Mucosa of descending colon (tissue), 3 donors: ENCODE measurements at places on chromosomes 5 and 9. TPM values are rescaled to one million over a fixed set of nuclear protein-coding genes. Genes with fewer than 3 reads are reported as not detected.

GRCh38 chr5:7668161-7668560, 182.8 kb downstream of the CFAP90 start:
- no peak for DNase-seq

GRCh38 chr5:125033602-125034001, 287.2 kb upstream of the ZNF608 start:
- DNase-seq, result no peak

- no peak for DNase-seq
Observed at GRCh38 chr5:142785206-142785605, 15.0 kb downstream of the ARHGAP26 start.

DNA sequence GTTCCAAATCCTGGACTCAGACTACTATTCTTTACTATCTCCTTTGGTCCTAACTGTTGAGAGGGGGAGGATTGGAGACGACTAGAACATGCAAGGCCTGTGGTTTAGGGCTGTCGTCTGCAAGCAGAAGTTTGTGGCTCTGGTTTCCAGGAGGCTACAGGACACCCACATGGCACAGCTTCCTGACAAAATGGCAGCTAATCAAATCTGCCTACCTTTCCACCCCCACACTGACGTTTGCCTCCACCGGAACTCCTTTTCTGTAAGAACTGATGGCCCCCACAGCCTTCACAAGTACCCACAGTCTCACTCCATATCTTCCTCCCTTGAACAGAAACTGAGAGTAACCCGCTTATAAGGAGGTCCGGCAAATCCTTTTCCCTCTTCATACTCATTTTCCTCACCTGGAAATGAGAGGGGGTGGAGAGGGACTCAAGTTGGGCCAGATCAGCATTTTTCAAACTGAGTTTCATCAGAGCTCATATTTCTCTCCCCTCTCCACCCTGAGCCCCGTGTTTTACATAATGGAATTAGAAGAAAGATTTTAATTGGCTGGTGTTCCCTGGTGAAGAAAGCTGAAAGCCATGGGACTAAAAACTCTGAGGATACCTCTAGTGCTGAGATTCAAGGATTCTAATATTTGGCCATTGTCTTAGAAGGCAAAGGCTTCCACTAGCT, 5.2 kb downstream of the SLC31A2 start:
- peak; percentile 23 for DNase-seq

DNA sequence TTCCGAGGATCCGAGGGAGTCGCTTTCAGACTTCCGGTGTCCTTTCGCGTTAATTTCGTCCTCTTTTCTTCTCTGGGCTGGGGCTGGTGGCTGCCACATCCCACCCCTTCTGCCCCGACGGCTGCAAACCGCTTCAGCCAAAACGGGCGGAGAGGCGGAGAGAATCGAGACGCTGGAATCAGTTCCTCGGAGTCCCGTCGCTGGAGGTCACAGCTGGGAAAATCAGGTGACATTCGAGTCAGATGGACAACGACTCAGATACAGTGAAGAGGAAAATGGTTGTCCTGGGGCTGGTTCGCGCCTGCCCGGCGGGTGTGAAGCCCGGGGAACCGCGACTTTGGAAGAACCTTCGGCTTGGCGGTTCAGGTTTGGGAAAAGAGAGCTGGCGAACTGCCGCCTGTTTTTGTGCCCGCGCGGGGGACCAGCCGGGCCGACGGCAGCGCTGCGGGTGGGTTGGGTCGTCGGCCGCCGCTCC, 8.9 kb upstream of the NKX2-5 start:
- DNase-seq, result no peak

DNA sequence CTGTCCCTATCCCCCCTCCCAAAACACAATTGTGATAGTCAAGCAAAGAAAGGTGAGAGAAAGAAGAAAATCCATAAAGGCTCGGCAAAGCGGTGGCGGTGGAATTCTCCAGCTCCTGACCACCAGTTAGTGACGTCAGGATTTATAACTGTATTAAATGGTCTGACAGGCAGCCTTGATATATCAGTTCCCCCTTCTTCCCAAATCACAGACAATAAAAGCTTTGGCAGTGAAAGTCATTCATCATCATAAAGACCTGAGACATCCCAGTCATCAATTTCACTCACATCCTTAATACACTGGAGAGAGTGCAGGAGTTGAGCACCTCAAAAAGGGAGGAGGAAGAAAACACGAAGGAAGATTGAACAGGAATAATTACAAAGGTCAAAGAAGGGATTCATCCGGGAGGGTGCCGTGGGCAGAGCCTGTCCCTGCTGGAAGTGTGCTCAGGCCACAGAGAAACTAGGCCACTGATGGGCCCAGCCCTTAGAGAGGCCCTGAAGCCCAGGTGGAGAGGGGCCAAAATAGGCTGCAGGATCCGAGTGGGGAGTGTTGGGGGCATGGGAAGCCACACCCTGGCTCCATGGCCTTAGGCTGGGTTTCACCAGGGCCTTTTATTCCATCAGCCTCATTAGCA, 131.9 kb downstream of the PAX5 start:
- DNase-seq, result no peak

GRCh38 chr9:71719562-71719961, 48.8 kb downstream of the CEMIP2 start:
- no peak for DNase-seq

GRCh38 chr9:133238272-133238850, 29.3 kb upstream of the OBP2B start:
- DNase-seq, result peak; percentile 92

DNA sequence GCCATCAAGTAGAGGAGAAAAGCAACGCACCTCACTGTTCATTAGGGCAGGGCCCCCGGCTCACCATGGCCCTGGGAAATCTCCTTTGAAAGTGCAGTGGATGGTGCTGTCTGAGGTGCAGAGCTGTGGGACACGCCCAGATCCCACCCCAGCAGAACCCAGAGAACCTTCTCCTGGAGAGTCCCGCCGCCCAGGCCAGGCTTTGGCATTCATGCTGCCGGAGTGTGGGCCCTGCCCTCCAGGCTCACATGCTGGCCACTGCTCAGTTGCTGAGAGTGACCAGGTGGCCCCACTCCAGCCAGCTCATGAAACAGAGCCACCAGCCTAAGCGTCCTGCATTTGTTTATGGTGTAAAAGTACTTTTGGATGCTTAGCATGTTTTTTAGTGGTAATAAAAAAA, 23.8 kb upstream of the LRRC14B start:
- DNase-seq, result no peak

DNA sequence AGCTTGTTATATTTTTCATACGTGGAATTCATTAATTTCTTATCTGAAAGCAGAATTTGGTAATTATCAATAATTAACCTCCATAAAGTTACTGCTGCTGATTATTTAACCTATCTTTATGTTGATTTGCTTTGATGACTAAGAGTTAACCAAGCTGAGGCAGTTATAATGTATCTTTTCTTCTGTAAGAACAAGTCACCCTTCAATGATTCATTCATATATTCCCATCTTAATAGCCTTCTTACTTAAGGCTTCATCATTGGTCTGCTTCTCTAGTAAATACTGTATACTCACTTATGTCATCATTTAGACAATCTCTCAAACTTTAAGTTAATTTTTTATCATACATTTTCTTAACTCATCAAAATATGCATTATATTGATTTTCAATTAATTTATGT, 592.2 kb downstream of the ANXA1 start:
- DNase-seq, result no peak

- no peak for DNase-seq
Observed at GRCh38 chr9:68781928-68782327, 76.9 kb downstream of the PIP5K1B start.

GRCh38 chr9:132372177-132373095, 17.6 kb upstream of the SETX start:
- DNase-seq, result peak; percentile 45

GRCh38 chr5:162641142-162641813, 573.7 kb downstream of the GABRG2 start:
- no peak for DNase-seq

GRCh38 chr5:122419142-122419894, 107.3 kb downstream of the SNCAIP start:
- DNase-seq, result no peak

DNA sequence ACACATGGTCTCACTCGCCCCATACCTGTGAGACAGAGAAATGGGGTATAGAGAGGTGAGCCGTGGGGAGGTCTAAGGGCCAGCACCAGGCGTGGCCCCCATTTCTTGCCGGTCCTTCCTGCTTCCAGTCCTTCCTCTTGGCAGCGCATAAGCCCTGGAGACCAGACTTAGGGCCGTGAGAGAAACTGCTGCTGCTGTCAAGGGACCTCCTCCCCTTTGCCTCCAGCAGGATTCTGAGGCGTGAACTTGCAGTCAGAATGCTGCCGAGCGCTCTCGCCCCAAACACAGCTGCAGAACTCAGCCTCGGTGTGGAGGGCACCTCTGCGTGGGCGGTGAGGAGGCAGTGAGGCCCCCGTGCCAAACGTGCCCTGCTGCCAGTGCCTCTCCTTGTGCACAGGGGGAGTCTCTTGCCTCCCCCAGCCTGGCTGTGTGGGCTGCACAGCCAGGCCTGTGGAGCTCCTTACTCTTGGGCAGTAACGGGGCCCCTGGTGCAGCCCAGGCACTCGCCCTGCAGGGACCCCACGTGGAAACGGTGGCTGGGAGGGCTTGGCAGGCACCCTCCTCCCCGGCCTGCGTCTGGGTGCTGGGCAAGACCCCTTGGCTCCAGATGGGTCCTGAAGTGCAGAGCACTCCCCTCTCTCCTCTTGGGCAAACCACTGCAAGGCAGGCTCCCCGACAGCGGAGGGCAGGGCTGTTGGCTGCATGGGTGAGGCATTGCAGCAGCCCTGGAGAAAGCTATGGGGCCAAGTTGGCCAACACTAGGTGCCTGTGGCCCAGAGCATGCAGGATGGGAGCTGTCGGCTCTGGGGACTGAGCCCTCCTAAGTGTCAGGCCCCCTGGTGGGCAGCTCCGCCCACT, 85.4 kb downstream of the RXRA start:
- no peak for DNase-seq

DNA sequence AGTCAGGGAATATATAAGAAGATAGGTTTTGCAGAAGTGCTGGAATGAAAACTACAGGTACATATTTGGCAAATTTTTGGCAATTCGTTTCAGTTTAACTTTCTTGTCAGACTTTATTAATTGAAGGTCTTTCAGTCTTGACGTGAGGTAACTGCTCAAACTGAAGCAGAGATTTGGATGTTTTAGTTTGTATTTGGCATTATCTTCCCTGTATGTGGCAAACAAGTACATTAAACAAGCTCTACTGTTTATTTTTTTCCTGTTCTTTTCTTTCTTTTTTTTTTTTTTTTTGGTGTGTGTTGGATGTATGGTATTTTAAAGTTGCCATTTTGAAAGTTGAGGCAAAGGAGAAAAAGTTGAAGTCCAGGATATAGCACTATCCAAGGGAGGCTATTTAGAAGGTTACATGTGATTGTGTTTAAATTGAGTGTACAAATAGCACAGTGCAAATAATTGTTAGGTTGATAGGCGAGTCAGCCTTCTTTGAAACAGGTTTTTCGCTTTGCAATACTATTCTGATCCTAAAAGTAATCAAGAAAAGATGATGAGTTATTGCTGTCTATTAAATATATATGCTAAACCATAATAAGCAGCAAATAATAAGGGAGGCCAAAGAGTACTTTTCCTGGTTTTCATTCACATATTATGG, 2.2 kb downstream of the PBX3 start:
- no peak for DNase-seq

GRCh38 chr5:81303563-81303962, 2.2 kb downstream of the ZCCHC9 start:
- DNase-seq, result no peak

DNA sequence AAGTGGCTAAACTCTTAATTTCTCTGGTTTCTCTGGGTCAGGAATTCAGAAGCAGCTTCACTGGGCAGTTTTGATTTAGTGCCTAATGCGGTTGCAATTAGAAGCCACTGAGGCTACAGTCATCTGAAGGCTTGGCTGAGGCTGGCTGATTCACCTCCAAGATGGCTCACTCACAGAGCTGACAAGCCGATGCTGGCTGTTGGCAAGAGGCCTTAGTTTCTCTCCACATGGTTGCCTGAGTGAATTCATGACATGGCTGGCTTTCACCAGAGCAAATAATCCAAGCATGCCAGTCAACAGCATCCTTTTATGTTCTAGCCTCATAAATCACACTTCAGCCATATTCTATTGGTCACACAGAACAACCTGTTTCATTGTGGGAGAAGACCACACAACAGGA, 2.8 kb upstream of the CDK7 start:
- no peak for DNase-seq

- DNase-seq, result no peak
Observed at GRCh38 chr5:40784916-40785315, 13.3 kb downstream of the PRKAA1 start.

DNA sequence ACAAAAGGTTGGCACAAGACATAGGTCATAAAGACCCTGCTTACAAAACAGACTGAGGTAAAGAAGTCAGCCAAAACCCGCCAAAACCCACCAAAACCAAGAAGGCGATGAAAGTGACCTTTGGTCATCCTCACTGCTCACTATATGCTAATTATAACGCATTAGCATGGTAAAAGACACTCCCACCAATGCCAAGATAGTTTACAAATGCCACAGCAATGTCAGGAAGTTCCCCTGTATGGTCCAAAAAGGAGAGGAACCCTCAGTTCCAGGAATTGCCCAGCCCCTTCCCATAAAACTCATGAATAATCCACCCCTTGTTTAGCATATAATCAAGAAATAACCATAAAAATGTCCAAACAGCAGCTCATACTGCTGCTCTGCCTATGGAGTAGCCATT, 27.7 kb downstream of the MLLT3 start:
- no peak for DNase-seq

The CCL27 gene
- total RNA-seq, result not detected

The LCN15 gene
- 17.2 TPM for total RNA-seq

The CYSRT1 gene
- not detected for total RNA-seq

The ARSI gene
- total RNA-seq, result 1.6 TPM

The LOX gene
- 6.7 TPM for total RNA-seq

The TOR4A gene
- 45.3 TPM for total RNA-seq

The TLE1 gene
- total RNA-seq, result 51.8 TPM

The MPDZ gene
- total RNA-seq, result 50.7 TPM

The UBE2R2 gene
- 32.1 TPM for total RNA-seq

The MEGF10 gene
- total RNA-seq, result 4.9 TPM
